NCI-H1436 treated with DMSO at 0.1 percent for 48 hours (cell line): ENCODE measurements at places on chromosomes 13 and 19.
A peak's percentile ranks its signal among the peaks of the same experiment; 100 is the strongest.

GRCh38 chr19:56319991-56320390 is 5.4 kb upstream of the ZSCAN5A start:
- DNase-seq, result no peak

- no peak for DNase-seq
These were observed 84.3 kb downstream of the IER2 start for GRCh38 chr19:13234518-13234917.

DNA sequence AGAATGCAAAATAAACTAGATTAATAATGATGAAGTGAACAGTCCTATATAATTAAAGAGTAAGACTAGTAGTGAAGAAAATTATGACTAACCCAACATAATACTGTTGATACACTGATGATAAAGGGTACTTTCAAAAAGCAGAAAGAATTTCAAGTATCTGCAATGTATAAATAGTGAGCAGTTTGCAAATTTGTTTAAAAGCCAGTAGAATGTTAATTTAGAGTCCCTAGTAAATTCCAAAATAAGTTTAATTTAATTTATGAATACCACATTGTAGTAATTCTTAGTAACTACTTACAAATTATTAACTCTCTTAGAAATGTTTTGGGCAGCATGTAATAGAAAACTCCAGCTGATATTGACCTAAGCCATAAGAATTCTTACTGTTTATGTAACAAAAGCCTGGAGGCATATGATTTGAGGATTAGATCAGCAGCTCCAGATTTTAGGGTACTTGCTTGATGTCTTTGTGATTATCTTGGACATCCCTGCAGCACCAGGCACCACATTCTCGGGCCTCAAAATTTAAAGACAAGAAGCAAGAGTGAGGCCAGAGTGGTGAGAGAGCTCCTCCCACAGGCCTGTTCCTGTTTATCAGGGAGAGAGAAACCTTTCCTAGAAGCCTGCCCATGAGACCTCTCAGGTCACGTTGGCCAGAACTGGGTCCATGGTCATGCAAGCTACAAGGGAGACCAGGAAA is 67.6 kb upstream of the TDRD3 start:
- DNase-seq, result peak; percentile 36

GRCh38 chr19:34960940-34961679 is 2.9 kb downstream of the ZNF792 start:
- no peak for DNase-seq

GRCh38 chr19:4068047-4068966 is 1.6 kb upstream of the ZBTB7A start:
- DNase-seq, result no peak

DNA sequence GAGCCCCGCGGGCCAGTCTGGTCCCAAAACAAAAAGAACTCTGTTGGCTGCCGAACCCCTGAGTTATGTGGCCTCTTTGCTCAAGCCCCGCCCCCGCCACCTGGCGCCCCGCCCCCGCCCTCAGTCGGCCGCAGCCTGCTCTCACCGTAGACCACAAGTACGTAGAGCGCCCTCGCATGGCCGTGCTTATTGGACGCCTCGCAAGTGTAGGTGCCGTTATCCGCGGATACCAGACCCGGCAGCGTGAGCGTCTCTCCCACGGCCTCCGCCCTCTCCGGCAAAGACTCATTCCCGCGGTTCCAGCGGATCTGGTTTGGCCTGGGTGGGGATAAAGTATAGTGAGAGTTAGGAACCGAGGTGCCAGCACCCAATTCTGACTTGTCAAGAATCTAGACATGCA is 5.5 kb upstream of the ZNF428 start:
- no peak for DNase-seq

- DNase-seq, result no peak
These were observed 605 bp downstream of the CAPNS1 start for GRCh38 chr19:36140304-36141038.

DNA sequence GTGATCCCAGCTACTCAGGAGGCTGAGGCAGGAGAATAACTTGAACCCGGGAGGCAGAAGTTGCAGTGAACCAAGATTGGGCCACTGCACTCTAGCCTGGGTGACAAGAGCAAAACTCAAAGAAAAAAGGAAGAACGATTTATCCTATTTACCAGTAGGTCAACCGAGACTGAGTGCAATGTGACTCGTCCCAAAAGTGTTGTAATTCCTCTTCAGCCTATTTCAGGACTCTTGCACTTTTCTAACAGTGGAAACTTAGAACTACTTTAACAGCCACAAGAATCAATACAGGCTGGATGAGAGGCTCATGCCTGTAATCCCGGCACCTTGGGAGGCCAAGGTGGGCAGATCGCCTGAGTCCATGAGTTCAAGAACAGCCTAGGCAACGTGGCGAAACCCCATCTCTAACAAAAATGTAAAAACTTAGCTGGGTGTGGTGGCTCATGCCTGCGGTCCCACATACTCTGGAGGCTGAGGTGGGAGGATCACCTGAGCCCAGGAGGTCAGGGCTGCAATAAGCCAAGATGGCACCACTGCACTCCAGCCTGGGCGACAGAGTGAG is 4.3 kb upstream of the NR1H2 start:
- no peak for DNase-seq

DNA sequence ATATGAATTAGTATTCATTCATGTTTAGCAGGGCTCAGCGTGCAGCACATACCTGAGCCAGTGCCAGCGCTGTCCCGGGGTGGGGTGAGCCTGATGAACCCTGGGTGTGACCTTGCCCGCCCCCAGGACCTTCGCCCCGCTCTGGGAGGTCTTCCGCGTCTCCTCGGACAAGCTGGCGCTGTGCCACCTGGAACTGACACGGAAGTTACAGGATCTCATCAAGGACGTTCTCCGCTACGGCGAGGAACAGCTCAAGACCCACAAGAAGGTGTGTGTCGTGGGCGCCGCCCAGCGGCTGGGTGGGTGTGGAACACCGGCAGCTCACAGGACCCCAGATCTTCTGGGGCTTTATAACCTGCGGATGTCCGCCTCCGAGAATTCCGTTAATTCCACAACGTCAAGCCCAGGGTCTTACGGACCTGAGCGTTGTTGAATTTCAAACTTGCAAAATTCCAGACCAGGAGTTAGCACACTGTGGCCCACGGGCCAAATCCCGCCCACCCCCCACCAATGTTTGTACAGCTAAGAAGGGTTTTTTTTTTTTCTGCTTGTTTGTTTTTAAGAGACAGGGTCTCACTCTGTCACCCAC is 15.4 kb downstream of the FCHO1 start:
- DNase-seq, result no peak
